ENCODE measurements at places on chromosomes 7 and 10. TPM values are rescaled to one million over a fixed set of nuclear protein-coding genes. Genes with fewer than 3 reads are reported as not detected.

The MMRN2 gene
- total RNA-seq: 1.6 TPM

The KCNMA1 gene
- total RNA-seq: 5.8 TPM

The SPDYE6 gene
- total RNA-seq: not detected

DNA sequence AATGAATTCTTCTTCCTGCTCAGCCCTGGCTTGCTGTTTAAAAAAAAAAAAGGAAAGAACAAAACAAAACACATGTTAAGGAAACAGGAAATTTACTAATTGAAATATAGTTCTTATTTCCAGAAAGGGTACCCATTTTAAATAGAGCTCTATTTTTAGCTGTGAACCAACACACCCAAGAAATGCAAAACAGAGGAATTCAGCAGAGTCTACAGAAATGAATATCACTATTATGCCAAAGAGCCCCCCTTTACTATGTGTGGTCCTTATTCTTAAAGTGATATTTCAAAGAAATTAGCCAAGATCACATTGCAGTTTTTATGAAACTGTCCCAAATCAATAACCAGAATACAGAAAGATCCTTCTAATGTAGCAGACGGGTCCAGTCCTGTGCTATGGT is 53.7 kb downstream of the CCDC6 start:
- no peaks in the 10 kb centered on the region for H3K27me3 ChIP-seq
- no peak overlapping the region for H3K4me3 ChIP-seq
- no peak for DNase-seq
- peaks cover 7% of the 10 kb centered on the region for H3K36me3 ChIP-seq
- peaks cover 12% of the 10 kb centered on the region for H3K4me1 ChIP-seq

- no peaks in the 10 kb centered on the region for H3K27me3 ChIP-seq
- H3K27ac ChIP-seq: no peak overlapping the region
- no peak overlapping the region for H3K4me3 ChIP-seq
- DNase-seq: no peak
Observed at GRCh38 chr10:27826369-27826768, 80.8 kb upstream of the MKX start.

- no peak overlapping the region for H3K4me3 ChIP-seq
- H3K36me3 ChIP-seq: no peaks in the 10 kb centered on the region
- no peak for DNase-seq
Observed at GRCh38 chr10:111240348-111240747, 163.5 kb downstream of the ADRA2A start.

GRCh38 chr7:4519819-4520520 is 162.1 kb upstream of the FOXK1 start:
- no peaks in the 10 kb centered on the region for H3K36me3 ChIP-seq
- H3K27ac ChIP-seq: peak overlapping the region; percentile 30
- peaks cover 7% of the 10 kb centered on the region for H3K27me3 ChIP-seq
- H3K4me1 ChIP-seq: no peaks in the 10 kb centered on the region
